ENCODE measurements at places on chromosomes 1 and 21.

DNA sequence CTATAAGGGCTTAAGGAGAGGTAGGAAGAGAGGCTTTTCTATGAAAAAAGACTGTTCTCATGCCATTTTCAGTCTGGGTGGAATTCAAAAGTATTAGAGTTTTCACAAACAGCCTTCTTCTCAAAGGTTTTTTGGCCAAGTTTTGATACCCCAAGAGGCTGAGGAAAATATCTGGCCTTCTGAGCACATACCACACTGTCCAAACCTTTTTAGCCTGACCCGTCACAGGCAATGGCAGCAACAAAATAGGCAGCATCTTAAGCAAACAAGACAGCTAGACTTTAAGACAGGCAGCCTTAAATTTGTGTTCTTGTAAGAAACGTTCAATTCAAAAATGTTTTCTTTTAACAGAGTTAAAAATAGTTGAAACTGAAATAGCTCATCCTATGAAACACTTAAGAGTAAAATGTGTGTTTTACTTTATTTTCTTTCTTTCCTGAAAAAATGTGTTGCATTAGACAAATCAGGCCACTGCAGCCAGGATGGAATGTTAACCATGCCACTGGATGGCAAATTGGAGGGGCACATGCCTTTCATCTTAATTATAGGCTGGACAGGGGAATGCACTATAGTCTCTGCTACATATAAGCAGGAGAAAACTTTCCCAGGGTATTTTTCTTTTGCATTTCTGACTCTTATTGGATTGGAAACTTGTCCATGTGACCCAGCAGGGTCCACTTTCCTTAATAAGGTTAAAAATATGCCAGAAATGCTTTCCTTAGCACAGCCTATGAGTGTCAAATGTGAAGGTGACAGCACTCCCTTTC is 315.0 kb downstream of the TGFB2 start:
- no peak for DNase-seq

DNA sequence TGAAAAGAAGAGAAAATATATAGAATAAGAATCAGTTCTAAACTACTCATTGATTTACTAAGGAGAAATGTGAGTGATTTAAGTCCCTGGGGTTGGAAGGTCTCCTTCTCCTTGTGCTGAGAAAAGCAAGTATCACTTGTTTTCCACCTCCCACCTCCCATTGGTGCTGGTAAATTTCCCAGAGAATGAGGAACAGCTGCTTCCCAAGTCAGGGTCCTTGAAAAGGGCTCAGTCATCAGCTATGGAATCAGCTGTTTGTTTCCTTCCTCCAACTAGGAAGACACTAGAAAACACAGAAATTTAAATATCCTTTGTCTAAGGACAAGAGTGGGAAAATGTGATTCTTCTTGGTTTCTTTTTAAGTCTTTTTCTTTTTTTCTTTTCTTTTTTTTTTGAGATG is 131.3 kb upstream of the C1orf21 start:
- DNase-seq: no peak

DNA sequence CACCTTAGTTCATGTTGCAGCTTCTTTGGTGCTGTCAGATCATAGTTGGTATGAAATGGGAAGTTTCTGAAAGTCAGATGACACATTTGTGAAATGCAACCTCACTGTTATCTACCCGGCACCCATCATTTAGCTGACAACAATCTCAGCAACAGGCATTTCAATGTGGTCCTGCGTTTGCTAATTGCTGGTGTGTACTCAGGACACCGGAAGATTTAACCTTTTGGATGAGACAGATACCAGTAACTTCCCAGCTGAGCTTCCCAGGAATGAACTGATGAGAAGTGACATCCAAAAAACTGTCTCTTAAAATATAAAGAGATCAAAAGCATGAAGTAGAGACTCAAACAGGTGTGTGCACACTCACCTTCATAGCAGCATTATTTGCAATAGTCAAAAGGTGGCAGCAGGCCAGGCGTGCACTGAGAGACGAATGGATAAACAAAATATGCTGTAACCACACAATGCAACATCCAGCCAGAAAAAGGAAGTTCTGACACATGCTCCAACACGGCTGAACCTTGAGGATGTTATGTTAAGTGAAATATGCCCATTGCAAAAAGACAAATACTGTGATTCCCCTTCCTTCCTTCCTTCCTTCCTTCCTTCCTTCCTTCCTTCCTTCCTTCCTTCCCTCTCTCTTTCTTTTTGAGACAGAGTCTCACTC is 7.9 kb upstream of the CLDN14 start:
- DNase-seq: no peak

DNA sequence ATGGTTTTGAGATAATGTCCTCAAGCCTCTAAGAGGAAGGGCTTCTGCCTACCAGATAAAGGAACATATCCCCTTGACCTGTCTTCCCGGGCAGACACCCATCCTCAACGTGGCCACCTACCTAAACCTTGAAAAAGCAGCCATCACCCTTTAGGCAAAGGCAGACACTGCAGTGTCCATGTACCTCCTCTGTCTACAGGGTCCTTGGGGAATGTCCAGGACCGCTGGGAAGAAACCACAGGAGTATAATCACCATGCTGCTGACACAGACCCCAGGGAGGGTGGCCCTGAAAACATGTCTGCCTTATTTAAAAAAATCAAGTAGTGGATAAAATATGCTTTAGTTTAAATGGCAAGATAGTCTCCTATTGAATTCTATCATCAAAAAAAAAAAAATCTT is 16.6 kb downstream of the BCAR3 start:
- no peak for DNase-seq

DNA sequence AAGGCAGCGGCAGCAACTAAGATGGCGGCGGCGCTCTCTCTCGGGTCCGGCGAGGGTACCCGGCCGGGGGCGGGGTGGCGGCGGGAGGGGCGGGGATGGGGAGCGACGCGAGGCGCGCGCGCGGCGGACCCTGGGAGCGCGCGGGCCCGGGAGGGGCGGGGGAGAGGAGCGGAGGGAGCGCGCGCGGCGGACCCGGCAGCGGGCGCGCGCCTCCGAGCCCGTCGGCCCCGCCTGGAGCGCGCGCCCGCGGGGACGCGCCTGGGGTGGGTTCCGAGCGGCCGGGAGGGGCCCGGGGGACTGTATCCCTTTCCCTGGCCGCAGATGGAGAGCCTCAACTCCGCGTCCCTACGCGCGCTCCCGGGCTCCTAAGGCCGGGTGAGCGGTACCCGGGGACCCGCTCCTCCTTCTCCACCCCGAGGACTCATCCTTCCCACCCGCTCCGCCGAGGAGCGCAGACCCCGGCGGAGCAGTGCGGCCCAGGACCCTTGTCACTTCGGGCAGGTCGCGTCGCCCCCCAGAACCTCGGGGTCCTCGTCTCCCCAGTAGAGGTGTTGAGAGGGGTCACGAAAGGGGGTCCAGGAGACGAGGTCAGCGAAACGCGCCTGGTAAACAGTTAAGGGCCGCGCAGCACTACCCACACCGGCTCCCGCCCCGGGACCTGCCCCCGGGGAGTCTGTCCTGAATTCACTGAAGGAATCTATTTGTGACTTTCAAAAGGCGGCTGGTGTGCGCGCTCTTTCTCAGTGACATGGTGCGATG is at the start of gene CLSTN1:
Gene CLSTN1 (minus strand): TSS at position 23 of the 759 bp plus-strand sequence. CDS start 232 bp downstream, outside the sequence.
- DNase-seq: peak; percentile 92

DNA sequence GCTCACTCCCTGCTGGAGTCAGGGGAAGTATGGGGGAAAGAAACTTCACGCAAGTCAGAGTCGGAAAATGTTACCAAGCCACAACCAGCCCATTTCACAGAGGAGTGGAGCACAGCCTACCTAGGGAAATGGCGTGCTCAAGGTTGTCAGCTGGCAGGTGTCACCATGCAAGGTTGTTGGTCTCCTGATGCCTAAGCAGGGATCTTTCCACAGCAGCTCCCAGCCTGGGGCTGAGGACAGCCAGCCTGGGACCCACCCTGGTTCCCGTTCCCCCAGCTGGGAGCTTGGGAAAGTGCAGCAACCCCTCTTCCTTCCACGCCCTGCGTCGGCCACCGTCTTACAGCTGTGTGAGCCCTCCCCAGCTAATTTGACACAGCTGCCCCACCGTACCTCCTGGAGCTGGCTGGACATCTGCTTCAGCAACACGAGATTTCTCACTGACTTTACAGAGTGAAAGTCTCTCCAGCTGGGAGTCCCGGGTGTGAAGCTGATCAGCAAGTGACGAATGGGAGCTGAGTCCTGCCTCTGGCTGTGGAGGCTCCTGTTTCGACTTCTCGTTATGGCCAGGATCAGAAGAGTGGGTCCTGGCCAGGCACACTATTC is 224.6 kb upstream of the RAB4A start:
- DNase-seq: no peak

DNA sequence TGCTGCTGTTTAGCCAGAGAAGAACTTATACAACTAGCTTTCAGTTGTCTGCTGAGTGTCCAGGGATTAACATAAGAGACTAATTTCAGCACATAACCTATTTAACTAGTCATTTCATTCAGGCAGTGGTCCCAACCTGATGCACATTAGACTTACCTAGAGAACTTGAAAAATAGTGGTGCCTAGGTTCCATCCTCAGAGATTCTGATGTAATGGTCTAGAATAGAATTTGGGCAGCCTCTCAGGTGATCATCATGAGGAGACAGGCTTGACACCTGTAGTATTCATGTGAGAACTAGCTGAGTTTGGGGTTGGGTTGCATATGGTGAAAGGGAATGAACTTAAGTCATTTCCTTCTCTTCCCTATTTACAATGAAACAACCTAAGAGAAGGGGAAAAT is 24.8 kb downstream of the CNST start:
- DNase-seq: no peak

DNA sequence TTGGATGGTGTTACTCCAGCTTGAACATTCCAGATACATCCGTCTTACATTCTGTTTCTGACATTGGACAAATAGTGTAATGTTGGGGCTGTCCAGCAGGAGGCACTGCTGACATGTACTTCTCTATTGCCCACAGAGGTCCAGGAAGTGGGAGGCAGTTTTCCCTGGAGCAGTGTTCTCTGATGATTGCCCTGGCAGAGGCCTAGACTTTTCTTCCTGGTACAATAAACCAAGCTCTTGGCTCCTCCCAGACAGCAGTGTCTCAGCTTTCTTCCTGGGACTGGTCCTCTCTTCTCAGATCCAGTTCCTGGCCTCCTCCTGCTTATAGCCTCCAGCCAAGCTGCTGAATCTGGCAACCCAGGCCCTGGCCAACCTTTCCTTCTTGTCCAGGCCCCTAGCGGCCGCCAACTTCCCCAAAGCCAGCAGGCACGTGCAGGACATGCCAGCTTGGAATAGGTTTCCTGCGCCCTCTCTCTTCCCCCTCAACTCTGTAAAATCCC is 14.9 kb upstream of the IFNLR1 start:
- DNase-seq: peak; percentile 70

GRCh38 chr1:165630629-165631341 is at the start of gene MGST3:
TSS of gene MGST3 (plus strand) at chr1:165631234. CDS start at chr1:165649848, 18,614 bp downstream.
- peak; percentile 94 for DNase-seq

GRCh38 chr1:86960548-86960947 is 46.1 kb downstream of the HS2ST1 start:
- DNase-seq: no peak

DNA sequence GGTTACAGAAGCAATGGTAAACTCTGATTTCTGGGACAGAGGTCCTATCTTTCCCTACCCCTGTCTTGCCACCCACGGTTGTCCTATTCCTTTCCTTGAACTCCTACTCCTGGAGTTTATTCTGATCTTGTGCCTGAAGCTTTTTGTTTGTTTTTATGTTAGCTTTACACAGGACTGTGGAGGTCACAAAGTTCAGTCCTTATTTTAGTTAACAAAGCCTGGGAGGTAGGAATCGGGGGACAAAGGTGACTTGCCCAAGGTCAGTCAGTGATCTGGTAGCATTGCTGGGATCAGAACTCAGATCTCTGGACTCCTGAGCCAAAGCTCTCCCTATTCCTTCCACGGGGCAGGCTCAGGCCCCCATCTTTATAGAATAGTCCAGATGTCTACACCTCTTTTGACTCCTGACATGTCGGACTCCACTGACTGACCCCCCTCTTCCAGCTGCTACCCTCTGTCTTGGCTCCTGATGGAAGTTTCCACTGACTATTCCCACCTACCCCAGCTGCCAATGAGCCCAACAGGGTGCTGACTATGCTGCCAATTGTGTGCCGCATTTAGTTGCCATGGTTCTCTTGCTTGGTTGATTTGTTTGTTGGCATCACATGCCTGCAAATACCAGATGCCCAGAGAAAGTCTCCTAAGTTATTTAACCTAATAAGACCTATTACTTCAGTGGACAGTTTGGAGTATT is 9.9 kb downstream of the F5 start:
- no peak for DNase-seq

- no peak for DNase-seq
Observed at GRCh38 chr1:42960566-42961311, 2.1 kb upstream of the SLC2A1 start.

GRCh38 chr1:152901631-152902030 is 6.7 kb upstream of the IVL start:
- no peak for DNase-seq

DNA sequence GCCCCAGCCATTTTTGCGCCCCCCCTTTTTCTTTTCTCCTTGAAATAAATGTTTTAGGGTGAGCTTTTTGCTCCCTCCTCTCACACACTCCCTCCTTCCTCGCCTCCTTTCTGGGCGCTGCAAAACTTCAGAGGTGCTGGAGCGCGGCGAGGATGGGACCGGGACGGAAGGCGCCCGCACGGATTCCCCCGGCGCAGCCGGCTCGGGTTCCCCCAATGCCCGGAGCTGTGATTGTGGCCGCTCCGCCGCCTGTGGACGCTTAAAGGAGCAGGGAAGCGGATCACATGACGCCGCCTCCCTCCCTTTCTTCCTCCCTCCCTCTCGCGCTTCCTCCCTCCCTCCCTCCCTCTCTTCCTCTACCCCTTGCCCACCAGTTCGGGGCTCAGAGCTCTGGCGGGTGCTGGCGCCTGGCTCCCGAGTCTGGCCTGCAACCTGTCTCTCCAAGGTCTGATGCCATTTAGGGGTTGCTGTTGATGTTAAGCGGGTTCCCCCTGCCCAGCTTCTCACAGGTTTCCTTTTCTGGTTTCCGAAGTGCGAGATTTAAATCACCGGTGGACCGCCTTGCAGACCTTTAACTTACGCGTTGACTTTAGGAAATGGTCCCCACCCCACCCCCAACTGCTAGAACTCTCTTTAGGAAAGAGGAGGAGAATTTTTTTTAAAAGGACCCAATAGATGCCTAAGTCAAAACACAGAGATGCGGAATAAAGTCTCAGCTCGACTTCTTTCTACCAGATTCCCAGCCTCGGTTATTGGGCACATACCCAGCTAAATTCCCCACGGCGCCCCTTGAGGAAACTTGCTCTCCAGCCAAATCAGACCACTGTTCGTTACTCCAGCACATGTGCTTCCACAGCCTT is at the start of gene WLS:
Gene WLS (minus strand): TSS at position 235 of the 860 bp plus-strand sequence. CDS start 224 bp downstream, at position 11.
- DNase-seq: peak; percentile 8

DNA sequence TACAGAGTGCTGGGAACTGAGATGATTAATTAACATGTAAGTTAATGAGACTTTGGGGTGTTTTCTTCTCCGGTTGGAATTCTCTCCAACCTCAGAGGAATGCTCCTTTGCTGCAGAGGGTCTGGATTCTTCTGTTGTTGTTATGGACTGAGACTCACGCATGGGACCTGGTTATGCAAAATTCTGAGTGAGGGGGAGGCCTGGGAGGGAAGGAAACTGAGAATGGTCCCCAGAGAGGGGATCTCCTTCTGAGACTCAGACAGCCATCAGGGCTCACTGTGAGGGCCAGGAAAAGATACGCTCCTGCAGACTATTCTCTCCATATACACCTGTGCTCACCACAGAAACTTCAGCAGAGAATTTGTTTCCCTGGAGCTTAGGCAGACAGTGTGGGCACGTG is 56.3 kb downstream of the HTR6 start:
- no peak for DNase-seq
